Uterus (tissue), 4 donors: ENCODE measurements at places on chromosomes 12 and 14. TPM values are rescaled to one million over a fixed set of nuclear protein-coding genes. Genes with fewer than 3 reads are reported as not detected.

- no peak for DNase-seq
Observed at GRCh38 chr12:53995378-53996239, 4.4 kb upstream of the HOXC9 start.

- DNase-seq: peak; percentile 79
Observed at GRCh38 chr12:124681779-124682391, 114.5 kb upstream of the NCOR2 start.

GRCh38 chr14:68575426-68575825 lies 217.4 kb downstream of the ZFP36L1 start:
- DNase-seq: no peak

DNA sequence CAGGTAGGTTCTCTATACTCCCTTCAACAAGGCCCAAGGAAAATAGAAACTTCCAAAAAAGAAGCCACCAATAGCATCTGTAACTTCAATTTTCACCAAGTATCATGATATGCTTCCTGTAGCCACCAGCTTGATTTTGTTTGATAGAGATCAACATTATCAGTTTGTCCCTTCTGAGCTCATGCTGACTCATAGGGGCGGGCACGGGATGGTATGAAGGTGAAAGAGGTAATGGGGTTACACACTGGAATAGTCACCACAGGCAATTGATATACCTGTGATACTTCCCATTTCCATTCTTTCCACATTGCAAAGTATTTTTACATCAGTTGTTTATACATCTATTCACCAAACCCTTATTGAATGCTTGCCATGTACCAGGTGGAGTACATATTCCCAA lies 134.1 kb downstream of the KCNA5 start:
- no peak for DNase-seq

DNA sequence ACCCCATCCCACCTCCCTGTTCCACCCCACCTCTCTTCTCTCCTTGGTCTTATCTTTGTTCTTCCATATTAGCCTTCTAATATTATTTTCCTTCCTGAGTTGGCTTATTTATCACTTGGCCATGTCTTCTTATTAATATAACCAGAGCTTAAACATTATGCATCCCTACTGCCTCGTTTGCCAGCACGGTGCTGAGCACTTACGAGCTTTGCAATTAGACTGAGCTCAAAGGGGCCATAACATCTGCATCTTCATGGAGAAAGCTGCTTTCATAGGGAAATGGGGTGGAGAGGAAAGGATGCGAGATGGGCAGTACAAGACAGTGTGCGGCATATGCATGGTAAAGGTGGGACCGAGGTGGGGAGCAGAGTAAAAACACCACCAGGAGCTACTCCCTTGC lies 342.8 kb downstream of the FUT8 start:
- no peak for DNase-seq

DNA sequence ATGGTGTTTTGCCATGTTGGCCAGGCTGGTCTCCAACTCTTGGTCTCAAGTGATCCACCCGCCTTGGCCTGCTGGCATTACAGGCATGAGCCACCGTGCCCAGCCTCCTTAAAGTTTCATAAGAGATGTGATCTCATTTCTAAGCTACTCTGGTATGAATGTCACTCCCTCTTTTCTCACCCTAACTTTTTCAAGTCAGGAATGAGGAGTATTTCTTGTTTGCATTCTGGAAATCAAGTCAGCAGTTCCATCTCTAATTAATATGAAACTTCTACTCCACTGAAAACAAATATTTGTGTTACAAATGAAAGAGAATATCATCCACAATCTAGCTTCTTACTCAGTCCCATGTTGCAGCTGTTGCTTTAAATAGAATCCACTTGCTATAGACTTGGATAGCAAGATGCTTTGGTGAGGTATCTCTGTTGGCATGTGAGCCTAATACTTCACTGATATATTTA lies 61.3 kb downstream of the ARF6 start:
- no peak for DNase-seq

DNA sequence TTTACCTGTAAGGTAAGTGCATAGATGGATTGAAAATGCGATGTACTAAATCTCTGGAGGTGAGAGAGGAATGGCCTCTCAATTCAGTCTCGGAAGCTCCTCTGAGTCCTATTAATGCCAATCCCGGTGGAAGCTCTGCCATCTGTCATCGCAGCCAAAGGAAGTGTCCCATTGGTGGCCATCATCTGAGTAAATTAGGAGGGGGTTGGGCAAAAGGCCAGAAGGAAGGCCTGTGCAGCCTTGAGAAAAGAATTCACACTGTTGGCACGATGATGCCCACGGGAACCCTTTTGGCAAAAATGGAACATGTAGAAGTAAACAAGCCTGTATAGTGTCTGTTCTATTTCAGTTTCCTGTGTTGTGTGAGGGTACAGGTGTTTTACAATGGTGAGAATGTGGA lies 494.8 kb downstream of the NELL2 start:
- no peak for DNase-seq

- no peak for DNase-seq
Observed at GRCh38 chr12:12960639-12961209, 8.8 kb upstream of the GPRC5D start.

DNA sequence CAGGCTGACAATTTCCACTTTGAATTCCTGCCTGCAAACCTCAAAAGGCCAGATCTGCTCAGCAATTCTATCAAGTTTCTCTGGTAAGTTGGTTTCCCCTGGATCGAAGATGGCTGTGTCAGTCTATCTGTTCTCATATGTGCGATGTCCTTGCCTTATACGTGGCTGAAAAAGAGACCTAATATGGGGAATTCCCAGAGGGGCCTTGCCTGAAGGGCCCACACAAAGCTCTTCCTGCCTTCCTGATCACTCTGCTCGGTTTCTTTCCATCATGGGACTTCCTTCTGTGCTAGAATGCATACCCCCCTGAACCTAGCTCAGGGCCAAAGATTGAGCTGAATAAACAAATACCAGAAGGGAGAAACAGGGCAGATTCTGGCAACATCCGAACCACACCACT lies 13.2 kb downstream of the TCL1B start:
- no peak for DNase-seq

DNA sequence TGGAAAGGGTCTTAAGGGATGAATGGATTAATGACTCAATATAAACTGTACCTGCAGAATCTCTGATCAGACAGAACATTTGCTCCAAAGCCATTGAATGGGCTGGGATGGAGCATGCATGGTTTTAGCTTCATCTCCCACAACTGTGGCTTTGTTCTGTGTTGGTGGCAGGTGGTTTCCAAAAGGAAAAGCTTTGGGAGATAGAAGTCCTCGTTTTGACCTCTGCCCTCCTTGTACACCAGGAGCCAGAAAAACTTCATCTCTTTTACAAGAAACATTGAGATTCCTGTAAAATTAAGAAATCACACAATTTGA lies 39.5 kb downstream of the GPR65 start:
- no peak for DNase-seq

GRCh38 chr12:55946553-55946952 lies 15.6 kb downstream of the DGKA start:
- no peak for DNase-seq

GRCh38 chr14:56195223-56195622 lies 77.0 kb downstream of the PELI2 start:
- DNase-seq: no peak

DNA sequence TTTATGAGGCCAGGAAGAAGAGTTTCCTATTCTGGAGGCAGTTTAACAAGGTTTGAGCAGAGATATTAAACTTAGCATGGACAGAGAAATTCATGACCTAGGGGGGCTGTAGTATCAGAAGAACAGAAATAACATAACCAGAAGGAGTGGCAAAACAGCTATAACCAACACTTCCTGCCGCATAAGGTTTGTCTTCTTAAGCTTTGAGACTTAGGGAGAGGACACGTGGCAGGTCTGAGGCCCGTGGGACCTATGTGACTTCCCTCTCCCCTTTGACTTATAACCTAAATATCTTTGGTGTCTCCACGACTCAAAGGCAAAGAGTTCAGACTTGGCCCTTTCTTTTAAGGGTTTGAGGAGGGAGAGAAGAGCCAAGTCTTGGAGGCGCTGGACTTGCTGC lies 119.1 kb upstream of the PZP start:
- DNase-seq: no peak

DNA sequence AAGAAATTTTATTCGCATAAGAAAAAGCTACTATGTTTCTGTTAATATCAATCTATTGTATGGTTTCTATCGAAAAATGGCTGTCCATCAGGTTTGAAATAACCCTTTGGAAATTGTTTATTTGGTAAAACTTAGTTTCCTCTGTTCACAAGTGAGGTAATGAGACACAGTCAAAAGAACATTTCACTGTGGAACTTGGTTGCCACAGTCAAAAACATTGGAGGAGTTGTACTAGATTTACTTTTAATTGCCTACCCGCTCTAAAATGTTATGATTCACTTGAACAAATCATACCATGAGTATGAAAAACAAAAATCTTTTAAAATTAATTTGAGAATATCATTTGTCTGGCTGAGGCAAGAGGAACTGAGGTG lies 46.5 kb downstream of the ITPR2 start:
- DNase-seq: no peak

DNA sequence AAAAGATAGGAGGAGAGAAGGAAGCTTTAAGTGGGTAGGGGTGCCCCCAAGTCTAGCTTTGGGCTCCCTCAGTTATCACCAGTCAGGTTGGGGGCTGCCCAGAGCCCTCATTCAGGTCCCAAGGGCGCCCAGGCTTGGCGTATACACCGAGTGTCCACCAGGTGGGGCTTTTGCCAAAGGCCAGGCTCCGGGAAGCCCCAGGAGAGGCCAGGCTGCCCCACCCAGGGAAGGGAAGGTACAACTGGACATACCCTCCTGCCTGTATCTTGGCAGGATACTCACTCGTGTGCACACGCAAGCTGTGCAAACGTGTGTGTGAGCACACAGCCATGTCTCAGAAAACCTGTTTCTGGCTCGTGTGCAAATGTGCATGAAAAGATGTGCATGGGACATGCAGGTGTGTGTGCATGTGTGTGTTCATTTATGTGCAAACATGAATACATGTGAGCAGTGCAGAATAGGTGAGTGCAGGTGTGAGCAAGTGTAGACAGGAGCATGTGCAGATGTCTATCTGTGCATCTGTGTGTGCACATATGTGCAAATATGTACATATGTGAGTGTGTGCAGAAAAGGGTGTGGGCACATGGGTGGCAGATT lies 103.9 kb upstream of the MYL2 start:
- DNase-seq: no peak

DNA sequence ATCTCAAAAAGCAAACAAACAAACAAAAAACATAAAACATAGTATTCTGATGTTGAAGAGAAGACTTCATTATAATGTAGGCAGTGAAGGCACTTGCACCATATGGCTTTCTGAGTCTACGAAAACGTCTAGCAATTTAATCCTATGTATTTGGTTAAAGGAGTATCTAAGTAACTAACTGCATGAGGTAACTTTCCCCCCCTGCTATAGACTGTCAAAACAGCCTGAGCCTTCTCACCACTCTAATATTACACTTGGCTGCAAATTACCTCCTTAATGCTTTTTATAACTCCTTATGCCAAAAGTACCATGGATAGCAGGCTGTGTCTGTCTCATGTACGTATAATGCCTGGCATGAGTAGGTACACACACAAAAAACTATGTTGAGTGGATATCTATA lies 607.6 kb upstream of the FLRT2 start:
- no peak for DNase-seq

- no peak for DNase-seq
Observed at GRCh38 chr14:100902295-100903133, 1.0 kb downstream of the RTL1 start.

DNA sequence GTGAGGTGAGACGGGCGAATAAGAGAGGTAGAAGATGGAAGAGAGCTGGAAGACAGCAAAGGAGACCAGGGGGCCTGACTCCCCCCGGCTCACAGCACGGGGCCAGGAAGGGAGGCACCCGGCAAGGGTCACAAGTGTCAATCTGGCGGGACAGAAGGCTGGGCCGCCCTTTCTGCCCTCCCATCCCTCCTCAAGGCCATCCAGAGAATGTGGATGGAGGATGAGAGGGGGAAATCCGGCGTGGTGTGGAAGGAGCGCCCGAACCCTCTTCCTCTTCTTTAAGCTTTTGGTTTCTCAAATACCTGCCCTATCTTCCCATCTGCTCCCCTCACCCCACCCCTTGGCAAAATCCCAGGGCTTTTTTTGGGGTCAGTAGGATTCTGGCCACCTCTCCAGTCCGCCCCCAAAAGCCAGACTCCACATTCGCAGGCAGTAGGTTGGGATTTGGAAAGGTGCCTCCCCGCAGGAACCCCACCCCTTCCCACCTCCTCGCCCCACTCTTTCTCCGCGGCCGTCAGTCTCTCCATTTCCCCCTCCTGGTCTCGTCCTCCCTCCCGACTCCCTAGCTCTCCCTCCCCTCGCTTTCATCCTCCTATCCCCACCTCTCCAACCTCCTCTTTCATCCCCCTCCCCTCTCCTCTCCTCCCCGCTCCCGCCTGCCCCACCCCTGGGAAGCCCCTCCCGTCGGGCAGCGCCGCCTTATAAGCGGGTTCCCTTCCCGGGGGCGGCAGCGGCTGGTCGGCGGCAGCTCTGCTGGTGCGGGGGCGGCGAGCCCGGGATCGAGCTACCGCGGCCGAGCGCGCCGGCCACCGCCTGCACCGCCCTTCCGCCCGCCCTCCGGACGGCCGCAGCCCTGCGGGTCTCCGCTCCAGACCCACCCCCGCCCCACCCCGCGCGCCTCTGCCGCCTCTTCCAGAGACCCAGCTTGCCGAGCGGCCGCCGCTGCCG lies at the start of gene PTMS:
Gene PTMS (plus strand): TSS at position 730 of the 948 bp plus-strand sequence. CDS start 343 bp downstream, outside the sequence.
- DNase-seq: peak; percentile 93

- DNase-seq: peak; percentile 6
Observed at GRCh38 chr12:2652011-2652400, 142.8 kb upstream of the FKBP4 start.

- DNase-seq: no peak
Observed at GRCh38 chr12:124694250-124694649, 126.8 kb upstream of the NCOR2 start.

GRCh38 chr12:22935501-22935900 lies 310.5 kb downstream of the ETNK1 start:
- DNase-seq: no peak

DNA sequence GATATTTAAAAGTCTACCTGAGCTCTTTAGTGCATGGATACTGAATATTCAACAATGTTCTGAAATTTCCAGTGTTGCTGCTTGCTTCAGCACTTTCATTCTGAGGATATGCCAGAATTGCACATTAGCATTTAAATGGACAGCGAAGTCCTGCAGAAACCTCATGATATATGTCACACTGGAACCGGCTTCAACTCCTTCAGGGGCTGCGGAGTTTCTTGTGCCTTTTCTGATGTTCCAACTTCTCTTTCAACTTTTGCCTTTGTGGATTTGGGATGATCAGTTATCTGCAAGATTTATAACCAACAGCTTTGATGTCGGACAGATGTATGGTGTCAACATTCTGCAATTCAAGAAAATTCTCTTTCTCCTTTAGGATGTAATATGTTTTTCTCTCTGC lies 142.5 kb upstream of the LMNTD1 start:
- DNase-seq: no peak

Gene TEDC1
- total RNA-seq: 11.0 TPM

Gene PTHLH
- 1.5 TPM for total RNA-seq

Gene TAS2R43
- not detected for total RNA-seq

Gene LRRC43
- not detected for total RNA-seq

Gene KLRD1
- total RNA-seq: under 0.01 TPM

Gene MIP
- total RNA-seq: not detected

Gene CD4
- 12.4 TPM for total RNA-seq

Gene BCL2L14
- total RNA-seq: not detected

Gene GPRC5D
- total RNA-seq: not detected

Gene INHBC
- not detected for total RNA-seq

Gene FGF6
- total RNA-seq: not detected

Gene DPF3
- total RNA-seq: 2.8 TPM

Gene SMIM41
- total RNA-seq: not detected

Gene LUM
- total RNA-seq: 79.4 TPM

Gene OR4E2
- total RNA-seq: not detected

Gene PMEL
- 3.6 TPM for total RNA-seq

Gene KIF26A
- total RNA-seq: 10.5 TPM

Gene RPS29
- total RNA-seq: 7,966 TPM

Gene MUCL1
- total RNA-seq: not detected

Gene FOXA1
- not detected for total RNA-seq
